ENCODE measurements at places on chromosomes 3 and 15. TPM values are rescaled to one million over a fixed set of nuclear protein-coding genes. Genes with fewer than 3 reads are reported as not detected.

- no peaks in the 10 kb centered on the region for H3K36me3 ChIP-seq
- no peaks in the 10 kb centered on the region for H3K4me1 ChIP-seq
- H3K27me3 ChIP-seq: no peaks in the 10 kb centered on the region
- no peak for DNase-seq
- H3K4me3 ChIP-seq: no peak overlapping the region
Observed at GRCh38 chr3:67719333-67719732, 64.9 kb upstream of the SUCLG2 start.

- H3K4me1 ChIP-seq: no peaks in the 10 kb centered on the region
- no peak for DNase-seq
- H3K27ac ChIP-seq: no peak overlapping the region
- H3K36me3 ChIP-seq: no peaks in the 10 kb centered on the region
- no peak overlapping the region for H3K4me3 ChIP-seq
Observed at GRCh38 chr15:36026627-36027283, 480.8 kb upstream of the DPH6 start.

GRCh38 chr3:114114719-114115118, 58.2 kb downstream of the QTRT2 start:
- H3K36me3 ChIP-seq: no peaks in the 10 kb centered on the region
- DNase-seq: no peak
- H3K4me3 ChIP-seq: no peak overlapping the region
- H3K27me3 ChIP-seq: no peaks in the 10 kb centered on the region

- no peak for DNase-seq
- H3K4me3 ChIP-seq: no peak overlapping the region
- no peaks in the 10 kb centered on the region for H3K36me3 ChIP-seq
- no peaks in the 10 kb centered on the region for H3K27me3 ChIP-seq
- no peak overlapping the region for H3K27ac ChIP-seq
- H3K4me1 ChIP-seq: no peaks in the 10 kb centered on the region
Observed at GRCh38 chr15:67504056-67504455, 16.9 kb upstream of the C15orf61 start.

DNA sequence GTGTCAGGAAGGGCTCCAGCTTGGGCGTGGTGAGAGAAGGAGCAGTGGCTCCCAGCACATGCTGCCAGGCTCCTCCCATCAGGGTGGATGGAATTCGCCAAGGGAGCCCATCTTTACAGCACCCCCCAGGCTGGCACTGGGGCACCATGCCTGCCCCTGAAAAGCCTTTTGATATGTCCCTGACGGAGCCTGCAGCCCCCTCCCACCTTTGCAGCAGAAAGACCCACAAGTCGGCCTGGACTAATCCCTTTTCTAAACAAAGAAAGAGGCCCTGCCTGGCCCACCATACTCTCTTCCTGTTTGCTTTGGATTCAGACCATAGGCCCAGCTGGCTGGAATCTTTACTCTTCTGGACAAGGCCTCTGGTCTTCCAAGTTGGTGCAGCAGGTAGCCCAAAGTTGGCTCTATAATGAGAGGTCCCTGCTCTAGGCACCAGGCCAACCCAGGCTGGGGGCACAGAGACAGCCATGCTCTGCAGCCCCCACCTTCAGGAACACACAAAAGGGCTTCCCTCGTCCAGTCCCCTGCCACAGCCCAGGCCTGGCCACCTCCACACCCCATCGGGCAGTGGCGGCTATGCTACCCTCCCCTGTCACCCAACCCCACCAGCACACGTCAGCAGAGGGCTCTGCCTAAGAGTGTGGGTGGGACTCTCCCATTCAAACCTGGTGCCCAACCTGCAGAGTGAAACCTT, 5.4 kb downstream of the ANPEP start:
- peaks cover 29% of the 10 kb centered on the region for H3K4me1 ChIP-seq
- H3K36me3 ChIP-seq: no peaks in the 10 kb centered on the region
- peak; percentile 67 for DNase-seq
- H3K27me3 ChIP-seq: no peaks in the 10 kb centered on the region

DNA sequence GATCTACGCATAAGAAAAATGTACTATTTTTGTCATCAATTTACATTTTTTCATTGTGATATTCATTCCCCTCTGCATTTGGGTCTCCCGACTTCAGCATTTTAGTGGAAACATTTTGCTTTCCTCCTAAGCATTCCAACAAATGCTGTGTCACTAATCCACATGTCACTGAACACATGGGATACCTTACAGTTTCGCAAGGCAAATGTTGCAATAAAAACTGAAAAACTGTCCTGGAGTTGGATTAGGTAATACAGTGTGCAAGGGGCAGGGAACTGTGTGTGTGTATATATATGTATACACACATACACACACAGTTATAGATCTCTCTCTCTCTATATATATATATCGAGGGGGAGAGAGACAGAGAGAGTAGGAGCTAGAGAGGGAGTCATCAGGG, 632.2 kb downstream of the MAGI1 start:
- H3K36me3 ChIP-seq: no peaks in the 10 kb centered on the region
- no peak for DNase-seq
- H3K27me3 ChIP-seq: no peaks in the 10 kb centered on the region
- no peak overlapping the region for H3K4me3 ChIP-seq
- no peaks in the 10 kb centered on the region for H3K4me1 ChIP-seq
- no peak overlapping the region for H3K27ac ChIP-seq

DNA sequence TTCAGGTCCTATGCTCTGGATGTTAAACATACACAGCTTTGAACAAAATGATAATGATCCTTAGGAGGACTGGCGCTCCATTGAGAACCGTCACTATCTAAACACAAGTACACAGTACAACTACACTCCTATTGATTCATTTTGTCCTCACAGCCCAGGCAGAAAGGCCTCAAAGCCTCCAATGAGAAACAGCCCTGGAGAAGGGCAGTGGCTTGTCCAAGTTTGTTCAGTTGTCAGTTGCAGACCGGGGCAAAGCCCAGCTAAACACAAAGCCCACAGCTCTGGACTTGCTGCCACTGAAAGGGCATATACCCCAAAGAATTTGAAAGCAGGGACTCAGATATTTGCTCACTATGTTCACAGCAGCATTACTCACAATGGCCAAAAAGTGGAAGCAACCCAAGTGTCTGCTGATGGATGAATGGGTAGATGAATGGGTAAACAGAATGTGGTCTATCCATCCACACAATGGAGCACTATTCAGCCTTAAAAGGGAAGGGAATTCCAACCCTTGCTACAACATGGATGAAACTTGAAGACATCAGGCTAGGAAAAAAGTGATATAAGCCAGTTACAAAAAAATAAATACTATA, 34.7 kb downstream of the NUP210 start:
- H3K36me3 ChIP-seq: peaks cover 6% of the 10 kb centered on the region
- no peak overlapping the region for H3K4me3 ChIP-seq
- no peak overlapping the region for H3K27ac ChIP-seq
- H3K4me1 ChIP-seq: no peaks in the 10 kb centered on the region
- DNase-seq: no peak
- H3K27me3 ChIP-seq: no peaks in the 10 kb centered on the region

DNA sequence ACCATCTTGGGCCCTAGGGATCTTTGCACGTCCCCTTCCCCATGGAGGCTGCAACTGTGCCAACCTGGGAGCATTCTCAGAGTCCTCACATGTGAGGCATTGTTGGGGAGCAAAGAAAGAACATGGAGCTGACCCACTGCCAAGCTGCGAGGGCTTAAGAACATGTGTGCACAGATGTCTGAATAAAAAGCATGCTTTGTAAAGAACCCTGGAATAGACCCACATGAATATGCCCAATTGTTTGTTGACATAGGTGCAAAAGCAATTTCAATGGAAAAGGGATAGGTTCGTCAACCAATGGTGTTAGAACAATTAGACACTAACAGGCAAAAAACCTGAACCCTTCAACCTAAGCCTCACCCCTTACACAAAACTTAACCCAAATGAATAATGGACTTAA, 9.3 kb downstream of the PGPEP1L start:
- no peak for DNase-seq
- no peaks in the 10 kb centered on the region for H3K36me3 ChIP-seq
- no peaks in the 10 kb centered on the region for H3K27me3 ChIP-seq
- H3K4me1 ChIP-seq: no peaks in the 10 kb centered on the region
- H3K4me3 ChIP-seq: no peak overlapping the region
- no peak overlapping the region for H3K27ac ChIP-seq

DNA sequence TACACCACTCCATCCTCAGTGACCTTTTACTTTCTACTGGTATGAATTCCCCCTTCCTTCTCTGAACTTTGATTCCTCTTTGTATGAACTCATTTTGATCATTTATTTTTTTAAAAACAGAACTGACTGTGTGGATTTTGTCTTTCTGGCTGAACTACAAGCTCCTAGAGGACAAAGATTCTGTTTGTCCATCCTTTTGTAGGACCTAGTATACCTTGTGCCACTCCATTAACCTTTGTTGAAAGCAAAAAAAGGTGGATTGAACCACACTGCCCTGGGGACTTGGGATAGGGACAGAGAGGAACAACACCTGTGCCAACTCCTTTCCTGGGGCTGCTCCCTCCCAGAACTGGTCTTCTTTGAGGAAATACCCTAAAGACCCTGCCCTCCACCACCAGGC, 23.6 kb downstream of the FSTL1 start:
- H3K27ac ChIP-seq: no peak overlapping the region
- no peaks in the 10 kb centered on the region for H3K27me3 ChIP-seq
- DNase-seq: no peak
- no peaks in the 10 kb centered on the region for H3K4me1 ChIP-seq

DNA sequence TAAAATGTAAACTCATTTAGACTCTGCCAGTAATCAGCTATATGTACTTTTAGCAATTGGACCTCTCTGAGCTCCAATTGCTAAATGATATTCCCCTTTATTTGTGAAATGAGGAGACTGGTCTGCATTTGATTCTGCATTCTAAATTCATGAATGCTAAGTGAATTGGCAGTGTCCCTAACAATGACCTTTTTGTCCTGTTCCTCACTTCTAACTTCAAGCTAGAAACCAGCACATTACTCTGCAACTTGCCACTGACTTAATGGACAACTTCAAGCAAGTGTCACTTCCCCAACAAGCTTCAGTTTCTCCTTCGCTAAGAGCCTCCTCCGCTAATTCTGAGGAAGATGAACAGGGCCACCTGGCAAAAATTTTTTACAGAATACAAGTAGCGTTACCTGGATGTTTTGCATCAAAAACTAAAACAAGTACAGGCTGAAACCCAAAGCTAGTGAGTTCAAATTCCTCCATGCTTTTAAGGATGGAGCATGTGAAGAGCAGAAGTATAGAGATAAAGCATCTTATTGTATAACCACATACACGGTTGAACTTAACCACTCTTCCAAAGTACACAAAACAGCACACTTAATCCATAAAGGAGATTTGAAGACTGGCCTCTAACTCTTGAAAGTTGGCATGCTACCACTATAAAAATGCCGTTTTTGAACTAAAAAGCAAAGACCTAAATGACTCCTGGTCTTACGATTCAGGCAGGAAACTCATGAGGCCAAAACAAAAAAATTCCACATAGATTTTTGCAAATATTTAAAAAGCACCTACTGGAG, 207.6 kb downstream of the MAGI1 start:
- DNase-seq: no peak
- H3K27ac ChIP-seq: no peak overlapping the region
- H3K4me3 ChIP-seq: no peak overlapping the region
- H3K27me3 ChIP-seq: no peaks in the 10 kb centered on the region
- H3K36me3 ChIP-seq: no peaks in the 10 kb centered on the region

DNA sequence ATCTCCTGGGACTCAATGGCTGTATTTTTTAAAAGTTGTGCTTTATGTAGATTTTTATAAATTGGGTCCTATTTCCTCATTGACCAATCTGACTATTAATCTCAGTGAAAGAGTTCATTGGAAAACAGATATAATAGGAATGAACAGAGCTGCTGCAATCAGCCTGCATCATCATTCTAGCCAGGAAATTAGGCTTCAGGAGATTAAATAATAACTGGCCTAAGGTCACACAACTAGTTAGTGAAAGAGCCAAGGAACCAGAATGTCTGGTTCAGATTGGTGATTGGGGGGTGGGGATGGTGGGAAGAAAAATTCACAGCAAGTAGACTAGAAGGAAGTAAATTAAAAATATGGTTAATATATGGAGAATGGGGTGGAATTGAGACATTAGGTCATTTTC, 180.9 kb upstream of the ROPN1 start:
- no peaks in the 10 kb centered on the region for H3K27me3 ChIP-seq
- H3K36me3 ChIP-seq: no peaks in the 10 kb centered on the region
- H3K27ac ChIP-seq: no peak overlapping the region
- no peaks in the 10 kb centered on the region for H3K4me1 ChIP-seq

DNA sequence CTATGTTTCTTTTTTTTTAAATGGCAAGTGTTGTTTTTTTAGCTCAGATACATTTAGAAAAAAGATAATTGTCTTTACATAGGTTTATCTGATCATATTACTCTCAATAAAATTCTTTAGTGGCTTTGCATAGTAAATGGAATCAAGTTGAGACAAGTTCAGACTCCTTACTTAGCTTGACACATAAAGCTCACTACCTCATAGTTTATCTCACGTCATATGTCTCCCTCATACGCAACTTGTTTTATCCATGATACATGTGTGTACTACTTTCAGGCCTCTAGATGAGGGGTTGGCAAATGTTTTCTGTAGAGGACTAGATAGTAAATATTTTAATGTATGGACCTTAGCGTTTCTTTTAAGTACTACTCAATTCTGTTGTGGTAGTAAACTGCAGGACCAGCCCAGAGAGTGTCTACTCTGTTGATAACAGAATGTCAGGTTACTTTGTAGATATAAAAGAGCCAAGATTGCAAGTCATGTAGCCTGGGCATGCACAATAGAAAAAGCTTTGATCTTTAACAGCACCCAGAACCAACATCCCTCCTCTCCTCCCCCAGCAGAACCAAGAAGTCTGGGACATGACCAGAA, 28.2 kb upstream of the MGA start:
- H3K36me3 ChIP-seq: no peaks in the 10 kb centered on the region
- no peak overlapping the region for H3K27ac ChIP-seq
- H3K4me3 ChIP-seq: no peak overlapping the region
- H3K27me3 ChIP-seq: no peaks in the 10 kb centered on the region

The CPOX gene
- total RNA-seq: 5.2 TPM

The NLGN1 gene
- total RNA-seq: 1.5 TPM

The SPINK8 gene
- total RNA-seq: not detected

The A4GNT gene
- 2.0 TPM for total RNA-seq

The TNK2 gene
- total RNA-seq: 23.1 TPM

The KBTBD13 gene
- not detected for total RNA-seq

The NR1D2 gene
- 26.0 TPM for total RNA-seq

The DISP2 gene
- total RNA-seq: 1.9 TPM

The FEZF2 gene
- total RNA-seq: not detected
